HFFc6 (cell line): ENCODE measurements at places on chromosomes 5 and 9. TPM values are rescaled to one million over a fixed set of nuclear protein-coding genes. Genes with fewer than 3 reads are reported as not detected.

DNA sequence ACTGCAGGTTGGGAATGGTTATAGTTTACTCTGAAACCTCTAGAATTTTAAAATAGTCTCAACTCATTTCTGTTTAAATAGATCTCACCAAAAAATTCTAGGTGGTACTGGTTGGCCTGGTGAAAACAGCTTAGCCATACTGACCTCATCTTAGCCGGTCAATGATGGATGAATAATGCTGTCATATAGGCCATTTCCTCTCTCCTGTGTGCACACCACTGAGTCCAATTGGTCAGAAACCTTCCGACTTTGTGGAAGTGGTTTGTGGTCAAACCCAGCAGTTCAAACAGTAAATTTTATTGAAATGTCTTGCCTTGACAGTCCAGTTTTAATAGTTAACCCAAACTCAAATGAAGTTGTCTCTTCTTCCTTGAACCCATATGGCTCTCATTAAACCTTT, 98.6 kb downstream of the GIN1 start:
- H3K36me3 ChIP-seq, result peaks cover 19% of the 10 kb centered on the region
- peak overlapping the region; percentile 54 for H3K27ac ChIP-seq
- peaks cover 24% of the 10 kb centered on the region for H3K4me1 ChIP-seq

DNA sequence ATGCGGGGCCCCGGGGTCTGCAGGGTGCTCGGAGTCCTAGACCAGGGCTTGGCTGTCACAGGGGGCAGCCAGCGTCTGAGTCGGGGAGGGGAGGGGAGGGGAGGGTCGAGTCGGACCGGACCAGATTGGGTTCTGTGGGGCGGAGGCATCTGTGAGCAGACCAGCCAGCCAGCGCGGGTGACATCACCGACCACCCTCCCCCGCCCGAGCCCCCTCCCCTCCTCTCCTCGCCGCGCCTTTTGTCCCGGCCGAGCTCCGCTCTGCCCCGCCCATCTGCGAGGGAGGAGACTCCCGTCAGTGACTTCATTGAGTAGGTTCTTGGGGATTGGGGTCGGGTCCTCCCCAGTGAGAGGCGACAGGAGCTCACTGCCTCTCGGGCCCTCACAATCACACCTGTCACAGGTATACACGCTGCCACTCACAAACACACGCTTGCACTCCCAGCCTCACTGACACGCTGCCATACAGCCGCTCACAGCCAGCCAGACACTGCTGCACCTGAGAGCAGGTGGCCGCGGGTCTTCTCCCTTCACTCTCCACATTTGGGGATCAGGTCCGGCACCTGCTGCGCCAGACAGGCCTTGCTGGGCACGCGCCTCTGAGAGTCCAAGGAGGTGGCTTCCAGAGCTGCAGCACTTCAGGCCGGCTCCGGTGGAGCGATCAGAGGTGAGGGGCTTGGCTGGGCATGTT, 546 bp downstream of the DNAJB5 start:
- DNase-seq, result no peak
- peak overlapping the region; percentile 86 for H3K4me3 ChIP-seq
- H3K36me3 ChIP-seq, result peaks cover 14% of the 10 kb centered on the region
- H3K27ac ChIP-seq, result peak overlapping the region; percentile 84
- peaks cover 75% of the 10 kb centered on the region for H3K4me1 ChIP-seq
- H3K27me3 ChIP-seq, result peaks cover 8% of the 10 kb centered on the region

GRCh38 chr9:98781588-98782383, 14.6 kb downstream of the ANKS6 start:
- no peak for DNase-seq
- H3K4me3 ChIP-seq, result no peak overlapping the region
- no peaks in the 10 kb centered on the region; the same call in 1 of the 2 replicates for H3K27me3 ChIP-seq
- no peaks in the 10 kb centered on the region for H3K4me1 ChIP-seq

ENTR1 gene
- total RNA-seq, result 38.7 to 55.1 TPM (median 50.7 TPM) in 3 replicates

UBQLN1 gene
- 130 to 146 TPM (median 138 TPM) in 3 replicates for total RNA-seq

DNA sequence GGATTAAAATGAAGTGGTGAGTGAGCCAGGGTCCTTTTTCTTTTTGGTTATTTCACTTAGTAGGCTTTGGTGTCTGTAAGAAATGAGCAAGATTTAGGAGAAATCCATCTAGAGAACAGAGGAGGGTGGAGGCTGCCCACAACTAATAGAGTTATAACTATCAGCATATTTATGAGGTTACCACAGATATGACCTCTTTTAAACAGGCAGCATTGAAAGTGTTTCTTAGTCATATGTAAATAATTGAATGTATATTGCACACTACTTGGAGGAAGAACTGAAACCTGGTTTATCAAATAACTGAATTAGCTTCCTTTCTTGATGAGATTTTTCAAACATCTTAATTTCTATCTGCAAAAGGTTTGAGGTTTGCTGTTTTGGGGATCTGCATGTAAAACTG, 483.1 kb upstream of the PIK3R1 start:
- no peaks in the 10 kb centered on the region for H3K4me1 ChIP-seq
- H3K27me3 ChIP-seq, result peaks cover 2% of the 10 kb centered on the region
- no peaks in the 10 kb centered on the region for H3K36me3 ChIP-seq
- H3K27ac ChIP-seq, result no peak overlapping the region

C5orf47 gene
- not detected in 3 replicates for total RNA-seq

DNA sequence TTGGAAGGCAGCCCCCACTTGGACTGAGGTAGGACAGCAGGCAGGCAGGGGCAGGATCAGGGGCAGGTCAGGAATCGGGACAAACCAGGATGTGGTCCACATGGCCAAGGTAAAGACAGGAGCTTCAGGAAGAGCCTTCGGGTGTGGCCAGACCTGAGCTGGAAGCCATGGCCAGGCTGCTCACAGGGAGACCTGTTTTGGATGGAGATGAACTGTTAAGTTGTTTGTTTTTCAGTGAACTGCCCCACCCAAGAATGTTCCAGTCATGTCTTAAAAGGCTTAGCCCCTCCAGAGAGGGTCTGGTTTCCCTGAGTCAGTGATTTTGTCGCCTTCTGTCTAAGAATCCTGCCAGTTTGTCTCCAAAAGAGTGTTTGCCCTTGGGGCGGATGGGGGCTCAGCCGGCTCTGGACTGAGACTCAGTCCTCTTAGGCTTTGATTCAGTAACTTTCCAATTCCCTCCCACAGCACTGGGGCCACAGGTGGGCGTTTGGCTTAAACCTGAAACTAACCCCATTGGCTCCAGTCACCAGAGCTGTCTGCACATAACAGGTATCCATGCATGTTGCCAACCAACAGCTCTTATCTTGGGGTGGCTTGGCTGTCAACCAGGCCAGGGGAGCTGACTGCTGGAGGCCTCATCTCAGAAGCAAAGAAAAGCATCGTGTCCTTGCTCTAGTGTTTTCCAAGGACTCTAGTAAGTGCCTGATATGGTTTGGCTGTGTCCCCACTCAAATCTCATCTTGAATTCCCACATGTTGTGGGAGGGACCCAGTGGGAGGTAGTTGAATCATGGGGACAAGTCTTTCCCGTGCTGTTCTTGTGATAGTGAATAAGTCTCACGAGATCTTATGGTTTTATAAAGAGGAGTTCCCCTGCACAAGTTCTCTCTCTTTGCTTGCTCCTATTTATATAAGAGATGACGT, 11.3 kb upstream of the ANKH start:
- H3K36me3 ChIP-seq, result no peaks in the 10 kb centered on the region
- no peak overlapping the region for H3K27ac ChIP-seq
- H3K4me3 ChIP-seq, result no peak overlapping the region

GRCh38 chr9:99181206-99181605, 40.5 kb downstream of the ALG2 start:
- H3K36me3 ChIP-seq, result no peaks in the 10 kb centered on the region
- no peak overlapping the region for H3K4me3 ChIP-seq
- peaks cover 2% of the 10 kb centered on the region for H3K27me3 ChIP-seq

GRCh38 chr5:154713615-154714125, 41.5 kb upstream of the LARP1 start:
- H3K4me3 ChIP-seq, result no peak overlapping the region; the same call in 1 of the 2 replicates
- DNase-seq, result no peak
- no peaks in the 10 kb centered on the region for H3K36me3 ChIP-seq
- H3K4me1 ChIP-seq, result peaks cover 48% of the 10 kb centered on the region

DNA sequence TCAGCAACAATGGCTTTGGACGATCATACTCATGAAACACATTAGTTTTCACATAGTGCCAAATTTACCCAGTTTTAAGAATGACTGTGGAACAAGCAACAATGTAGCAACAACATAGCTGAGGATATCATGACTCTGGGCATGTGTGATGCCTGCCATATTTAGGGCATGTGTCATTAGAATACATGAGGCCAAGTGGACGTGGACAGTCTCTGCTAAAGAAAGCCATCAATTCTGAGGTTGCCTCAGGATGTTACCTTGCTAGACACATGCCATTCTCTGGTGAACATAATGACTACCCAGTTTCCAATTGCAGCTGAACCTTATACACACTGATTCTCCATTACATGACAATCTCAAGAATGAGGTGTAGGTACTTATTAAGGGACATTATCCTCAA, 103.3 kb upstream of the ADAMTS19 start:
- no peaks in the 10 kb centered on the region for H3K4me1 ChIP-seq
- no peak overlapping the region for H3K4me3 ChIP-seq
- H3K27ac ChIP-seq, result no peak overlapping the region
- H3K36me3 ChIP-seq, result no peaks in the 10 kb centered on the region

SPATA31A3 gene
- total RNA-seq, result not detected in 3 replicates

WDR31 gene
- 0.85 to 1.5 TPM (median 1.4 TPM) in 3 replicates for total RNA-seq

- H3K36me3 ChIP-seq, result no peaks in the 10 kb centered on the region
- no peak overlapping the region for H3K27ac ChIP-seq
- H3K4me3 ChIP-seq, result no peak overlapping the region
- peaks cover 5% of the 10 kb centered on the region; the same call in 1 of the 2 replicates for H3K27me3 ChIP-seq
Measured at GRCh38 chr5:67827541-67827940, 388.0 kb upstream of the PIK3R1 start.

DNA sequence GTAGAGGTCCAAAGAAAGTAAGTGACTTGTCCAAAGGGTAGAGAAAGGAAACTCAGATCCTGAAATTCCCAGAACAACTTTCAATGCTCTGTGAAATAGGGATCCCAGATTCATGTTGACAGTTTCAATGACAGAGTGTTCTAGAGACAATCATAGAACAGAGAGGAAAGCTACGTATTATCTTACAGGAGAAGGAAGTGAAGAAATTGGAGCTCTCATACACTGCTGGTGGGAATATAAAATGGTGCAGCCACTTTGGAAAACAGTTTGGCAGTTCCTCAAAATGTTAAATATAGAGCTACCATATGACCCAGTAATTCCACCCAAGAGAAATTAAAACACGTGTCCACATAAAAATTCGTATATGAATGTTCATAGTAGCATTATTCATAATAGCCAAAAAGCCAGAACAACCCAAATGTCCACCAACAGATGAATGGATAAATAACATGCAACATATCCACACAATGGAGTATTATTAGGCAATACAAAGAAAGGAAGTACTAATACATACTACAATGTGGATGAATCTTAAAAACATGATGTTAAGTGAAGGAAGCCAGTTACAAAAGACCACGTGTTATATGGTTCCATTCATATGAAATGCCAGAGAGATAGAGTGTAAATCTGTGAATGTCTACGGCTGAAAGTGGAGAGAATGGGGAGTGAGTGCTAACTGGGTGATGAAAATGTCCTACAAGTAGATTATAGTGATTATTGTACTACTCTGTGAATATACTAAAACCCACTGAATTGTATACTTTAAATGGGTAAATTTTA, 197.1 kb downstream of the NTRK2 start:
- peaks cover 6% of the 10 kb centered on the region; the same call in 1 of the 2 replicates for H3K4me1 ChIP-seq
- no peak for DNase-seq

TSSK1B gene
- total RNA-seq, result not detected in 3 replicates

ADGRV1 gene
- not detected in 3 replicates for total RNA-seq

SPOCK1 gene
- total RNA-seq, result 120 to 191 TPM (median 140 TPM) in 3 replicates

GRCh38 chr9:121890746-121891145, 202.4 kb downstream of the TTLL11 start:
- H3K4me3 ChIP-seq, result no peak overlapping the region
- H3K36me3 ChIP-seq, result peaks cover 3% of the 10 kb centered on the region; the same call in 1 of the 2 replicates
- DNase-seq, result no peak

DNA sequence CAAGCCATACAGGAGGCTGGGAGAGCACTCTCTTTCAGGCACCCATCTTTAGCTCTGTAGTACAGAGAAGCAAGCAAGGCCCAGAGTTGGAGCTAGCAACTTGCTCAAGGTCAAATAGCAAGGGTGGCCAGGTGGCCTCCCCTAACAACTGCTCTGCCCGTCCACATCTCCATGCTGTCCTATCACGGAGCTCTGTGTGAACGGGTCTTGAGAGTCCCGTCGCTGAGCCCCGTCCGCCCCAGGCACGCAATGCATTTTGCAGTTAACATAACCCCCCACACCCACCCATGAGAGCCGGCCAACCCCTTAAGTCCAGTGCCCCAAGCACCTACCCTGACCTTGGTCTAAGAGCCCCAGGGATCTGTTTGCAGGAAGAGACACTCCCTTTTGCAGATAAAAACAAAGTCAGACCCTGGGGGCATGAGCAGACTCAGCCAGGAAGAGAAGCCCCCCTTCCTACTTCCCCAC, 1.5 kb downstream of the RNF44 start:
- H3K4me3 ChIP-seq, result peak overlapping the region; percentile 95
- peak overlapping the region; percentile 98 for H3K27ac ChIP-seq
- peaks cover 43% of the 10 kb centered on the region for H3K4me1 ChIP-seq

- no peak overlapping the region for H3K27ac ChIP-seq
- peaks cover 6% of the 10 kb centered on the region; the same call in 1 of the 2 replicates for H3K27me3 ChIP-seq
- H3K4me1 ChIP-seq, result peaks cover 35% of the 10 kb centered on the region
Measured at GRCh38 chr5:74589204-74590056, 51.1 kb downstream of the ENC1 start.

DNA sequence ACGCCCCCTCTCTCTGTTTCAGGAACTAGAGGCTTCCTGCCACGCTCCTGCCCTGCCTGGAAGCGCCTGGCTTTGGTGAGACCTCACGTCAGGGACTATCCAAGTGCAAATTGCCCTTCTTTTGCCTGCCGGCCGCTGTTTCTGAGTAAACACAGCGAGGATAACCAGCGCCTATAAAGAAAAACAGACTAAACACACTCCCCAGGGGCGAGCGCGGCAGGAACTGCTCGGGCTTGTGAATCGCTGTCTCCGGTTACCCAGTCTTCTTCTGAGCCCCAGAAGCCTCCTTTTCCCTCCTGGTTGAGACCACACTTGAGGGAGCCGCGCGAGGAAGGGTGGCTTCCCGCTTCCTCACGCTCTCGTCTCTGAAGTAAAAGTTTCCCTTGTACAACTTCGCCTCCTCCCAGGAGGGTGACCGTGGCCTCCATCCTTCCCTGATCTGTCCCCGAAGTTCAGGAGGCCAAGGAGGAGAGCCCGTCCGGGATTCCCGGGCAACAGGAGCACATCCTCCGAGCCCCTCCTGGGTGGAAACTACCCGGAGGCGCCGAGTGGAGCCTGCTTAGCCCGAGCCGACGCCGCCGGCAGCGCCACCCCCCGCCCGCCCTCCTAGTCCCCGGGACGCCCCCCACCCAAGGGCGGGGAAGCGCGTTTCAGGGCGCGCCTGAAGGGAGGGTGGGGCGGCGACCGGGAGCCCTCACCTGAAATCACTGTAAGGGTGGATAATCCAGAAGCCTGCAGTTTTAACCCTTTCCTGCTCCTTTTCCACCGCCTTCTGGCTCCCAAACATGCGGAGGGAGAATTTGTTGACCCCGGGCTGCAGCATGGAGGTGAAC, 993 bp downstream of the HCN1 start:
- no peak for DNase-seq
- H3K27ac ChIP-seq, result no peak overlapping the region
- H3K27me3 ChIP-seq, result no peaks in the 10 kb centered on the region
- no peak overlapping the region for H3K4me3 ChIP-seq
- no peaks in the 10 kb centered on the region for H3K36me3 ChIP-seq
